ENCODE measurements at places on chromosomes 4 and X.

GRCh38 chrX:112083624-112084326 is 1.2 kb upstream of the TRPC5 start:
- no peak for DNase-seq

DNA sequence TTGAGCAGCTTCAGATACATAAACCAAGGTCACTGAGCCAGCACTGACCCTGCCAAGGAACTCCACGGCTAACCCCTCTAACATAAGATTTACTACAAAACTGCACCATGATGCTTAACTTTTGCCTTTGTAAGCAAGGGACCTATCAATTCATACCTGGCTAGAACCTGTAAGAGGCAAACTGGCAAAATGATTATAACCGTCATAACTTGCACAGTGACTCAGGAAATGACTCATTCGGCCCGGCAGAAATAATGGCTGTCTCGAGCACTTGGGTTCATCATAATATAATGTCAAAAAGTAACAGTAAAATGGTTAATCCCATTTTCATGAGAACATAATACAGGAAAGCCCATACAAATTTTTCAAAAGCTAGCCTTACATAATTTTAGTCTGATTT is 17.2 kb downstream of the RASGEF1B start:
- peak; percentile 78 for DNase-seq

GRCh38 chrX:56812515-56813105 is 83.6 kb downstream of the NBDY start:
- peak; percentile 72 for DNase-seq

DNA sequence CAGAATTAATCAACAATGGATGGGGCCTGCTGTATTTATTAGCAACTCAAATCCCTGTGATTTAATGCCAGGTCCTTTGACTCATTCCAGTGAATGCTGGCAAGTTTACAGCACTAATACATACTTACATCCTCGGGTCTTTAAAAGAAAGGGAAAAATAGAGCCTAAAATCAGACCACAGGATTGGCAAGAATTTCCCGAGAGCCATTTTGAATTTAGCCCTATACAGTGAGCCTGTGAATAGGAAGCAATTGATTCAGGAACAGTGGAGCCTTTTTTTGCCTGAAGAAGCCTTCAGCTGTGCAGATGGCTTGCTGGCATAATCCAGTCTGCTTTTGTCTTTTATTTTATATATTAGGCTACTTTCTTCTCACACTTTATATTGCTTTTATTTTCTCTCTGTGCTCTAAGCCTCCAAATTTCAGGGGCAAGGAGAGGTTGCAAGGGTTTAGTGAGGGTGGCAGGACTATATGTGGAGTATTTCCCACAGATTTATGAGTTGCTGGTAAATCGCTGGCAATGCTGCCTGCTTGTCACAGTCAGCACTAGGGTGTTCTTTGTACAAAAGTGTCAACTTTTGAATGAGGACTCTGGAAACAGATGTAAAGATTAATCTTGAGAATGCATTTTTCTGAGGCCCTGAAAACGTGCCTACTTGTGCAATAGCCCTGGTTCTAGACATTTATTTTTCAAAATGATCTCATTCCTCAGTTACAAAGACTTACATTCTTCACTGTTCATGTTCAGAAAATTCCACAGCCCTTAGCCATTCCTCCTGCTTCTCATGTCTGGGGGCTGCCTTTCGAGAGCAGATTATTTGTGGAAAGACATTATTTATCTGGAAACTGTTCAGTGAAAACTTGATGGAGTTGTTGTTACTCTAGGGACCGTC is 303.5 kb downstream of the SPRY1 start:
- no peak for DNase-seq

DNA sequence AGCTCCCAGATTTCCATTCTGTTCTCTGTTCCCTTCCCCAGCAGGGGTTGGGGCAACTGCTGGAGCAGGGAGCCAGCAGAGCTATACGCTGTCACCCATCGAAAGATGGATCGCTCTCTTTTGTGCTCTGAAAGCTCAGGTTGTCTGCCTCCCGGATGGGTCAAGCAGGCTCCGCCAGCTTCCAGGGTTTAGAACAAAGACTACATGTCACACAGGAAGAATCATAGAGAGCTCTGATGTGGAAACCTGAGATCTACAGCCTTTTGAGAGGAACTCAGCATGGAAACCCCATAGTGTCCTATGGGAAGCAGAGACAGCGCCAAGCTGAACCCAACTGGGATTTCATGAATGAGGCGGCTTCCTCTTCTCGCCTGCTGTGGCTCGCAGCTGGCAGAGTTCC is 205.4 kb downstream of the HS3ST1 start:
- no peak for DNase-seq

DNA sequence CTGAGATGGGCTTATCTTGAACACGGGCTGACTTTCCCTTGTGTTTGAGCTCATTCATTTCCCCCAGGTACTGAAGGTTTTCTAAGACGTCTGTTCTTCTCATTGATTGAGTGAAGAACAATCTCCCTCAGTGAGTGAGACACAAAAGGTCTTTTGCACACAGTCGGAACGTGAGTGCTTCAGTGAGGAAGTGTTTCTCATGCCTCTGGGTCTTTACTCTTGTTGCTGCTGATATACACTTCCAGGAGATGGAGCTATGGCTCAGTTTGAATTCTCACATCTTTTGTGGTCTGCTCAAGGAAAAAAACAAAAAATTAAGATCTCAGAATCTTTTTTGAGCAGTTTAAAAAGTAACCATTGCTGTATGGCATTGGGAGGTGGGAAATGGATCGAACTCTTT is 981.9 kb upstream of the TENM3 start:
- no peak for DNase-seq

DNA sequence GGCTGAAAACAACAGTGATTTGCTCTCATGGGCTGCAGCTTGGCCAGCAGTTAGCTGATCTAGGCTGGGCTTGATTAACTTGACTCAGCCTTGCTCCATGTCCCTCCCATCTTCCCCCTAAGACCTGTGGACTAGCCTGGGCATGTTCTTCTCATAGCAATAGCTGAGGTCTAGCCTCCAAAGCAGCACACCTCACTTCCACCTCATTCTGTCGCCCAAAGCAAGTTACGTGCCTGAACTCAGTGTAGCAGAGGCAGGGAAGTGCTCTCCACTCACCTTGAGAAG is 62.2 kb downstream of the EVC start:
- no peak for DNase-seq

GRCh38 chr4:88878642-88879041 is 178.3 kb downstream of the FAM13A start:
- no peak for DNase-seq

- DNase-seq = no peak
These were observed 27.8 kb upstream of the WDFY3 start for GRCh38 chr4:84994280-84994679.

- no peak for DNase-seq
These were observed 619.5 kb upstream of the SMIM31 start for GRCh38 chr4:164134388-164134787.

DNA sequence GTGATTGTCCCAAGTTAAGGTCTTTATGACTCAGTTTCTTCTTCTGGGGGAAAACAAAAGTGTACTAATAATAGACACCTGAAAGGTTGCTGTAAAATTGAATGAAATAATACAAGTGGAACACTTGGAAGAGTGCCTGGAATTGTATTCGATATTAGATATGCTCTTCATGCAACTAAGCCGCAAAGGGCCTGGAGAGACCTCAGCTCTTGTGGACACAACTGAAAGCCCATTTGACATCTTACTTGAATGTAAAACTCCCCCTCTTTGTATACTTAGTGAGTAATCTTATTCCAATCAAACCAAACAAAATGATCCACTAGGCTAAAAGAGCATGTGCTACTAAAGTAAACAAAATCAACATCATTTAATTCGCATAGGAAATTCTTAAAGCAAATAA is 511 bp upstream of the MAP9 start:
- no peak for DNase-seq

DNA sequence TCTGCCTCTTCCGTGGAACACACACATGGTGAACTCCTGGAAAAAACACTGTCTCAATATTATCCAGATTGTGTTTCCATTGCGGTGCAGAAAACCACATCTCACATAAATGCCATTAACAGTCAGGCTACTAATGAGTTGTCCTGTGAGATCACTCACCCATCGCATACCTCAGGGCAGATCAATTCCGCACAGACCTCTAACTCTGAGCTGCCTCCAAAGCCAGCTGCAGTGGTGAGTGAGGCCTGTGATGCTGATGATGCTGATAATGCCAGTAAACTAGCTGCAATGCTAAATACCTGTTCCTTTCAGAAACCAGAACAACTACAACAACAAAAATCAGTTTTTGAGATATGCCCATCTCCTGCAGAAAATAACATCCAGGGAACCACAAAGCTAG is 87.9 kb downstream of the TET2 start:
- DNase-seq = no peak

DNA sequence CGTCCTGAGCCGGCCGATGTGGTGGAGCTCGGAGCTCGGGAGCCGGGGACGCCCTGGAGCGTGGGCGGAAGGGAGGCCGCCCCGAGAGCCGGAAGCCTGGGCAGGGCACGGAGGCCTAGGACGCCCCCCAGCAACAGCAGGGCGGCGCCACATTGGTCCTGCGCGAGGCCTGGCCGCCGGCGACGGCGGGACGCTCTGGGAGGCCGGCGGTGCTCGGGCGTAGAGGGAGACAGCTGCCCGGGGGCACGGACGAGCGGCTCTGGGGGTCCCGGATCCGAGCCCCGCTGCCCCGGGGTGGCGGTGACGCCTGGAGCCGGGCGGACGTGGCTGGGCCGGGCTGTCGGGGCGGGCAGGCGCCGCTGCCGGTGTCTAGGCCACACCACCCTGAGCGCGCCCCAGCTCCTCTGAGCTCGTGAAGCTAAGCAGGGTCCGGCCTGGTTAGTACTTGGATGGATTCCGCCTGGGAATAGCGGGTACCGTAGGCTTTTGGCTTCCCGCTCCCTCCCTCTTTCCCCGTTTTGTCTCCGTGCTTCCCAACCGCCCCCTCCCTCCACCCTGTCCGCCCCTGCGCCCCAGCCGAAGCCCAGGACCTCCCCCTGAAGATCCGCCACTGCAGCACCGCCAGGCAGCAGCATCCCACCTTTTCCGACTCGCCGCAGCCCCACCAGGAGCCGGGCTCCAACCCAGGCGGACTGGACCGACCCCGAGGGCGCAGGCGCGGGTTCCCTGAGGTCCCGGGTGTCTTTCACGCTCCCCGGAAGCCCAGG is 12.1 kb downstream of the FRG2 start:
- DNase-seq = peak; percentile 13

- DNase-seq = peak; percentile 67
These were observed 208.7 kb upstream of the KLF3 start for GRCh38 chr4:38455092-38455862.

DNA sequence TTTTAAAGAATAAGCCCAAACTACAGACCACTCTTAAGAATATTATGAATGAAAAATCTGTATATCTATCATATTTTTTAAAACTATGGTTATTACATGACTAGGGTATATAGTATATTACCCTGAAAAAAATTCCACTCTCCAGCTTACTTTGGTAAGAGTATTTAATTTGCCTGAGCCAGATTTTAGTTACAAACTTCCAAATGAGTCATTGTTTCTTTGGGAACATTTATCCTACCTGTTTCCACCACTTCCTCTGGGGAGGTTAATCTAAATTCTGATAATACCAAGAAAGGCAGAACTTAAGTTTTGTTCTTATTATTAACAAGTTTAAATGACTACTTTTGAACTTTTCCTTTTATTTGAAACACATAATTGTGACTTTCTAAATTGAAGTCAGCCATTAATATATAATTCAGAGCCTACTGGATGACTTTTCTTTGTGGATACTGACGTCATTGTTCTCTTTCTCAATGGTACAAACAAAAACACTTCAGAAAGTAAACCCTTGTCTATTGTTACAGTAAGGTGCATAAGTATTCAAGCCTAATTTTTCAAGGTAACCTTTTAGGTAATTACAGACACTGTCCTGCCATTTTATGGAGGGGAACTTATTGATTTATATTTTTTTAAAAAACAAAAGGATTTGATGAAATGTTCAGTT is 135.6 kb upstream of the TLL1 start:
- DNase-seq = no peak

GRCh38 chr4:150004481-150004880 is 73.8 kb upstream of the DCLK2 start:
- DNase-seq = no peak

- no peak for DNase-seq
These were observed 86.7 kb upstream of the MAGEA4 start for GRCh38 chrX:151825925-151826485.
